IMR-90 (cell line): ENCODE measurements at places on chromosomes 4 and X.

GRCh38 chrX:119009071-119009470 is 34.7 kb downstream of the LONRF3 start:
- DNase-seq, result no peak

DNA sequence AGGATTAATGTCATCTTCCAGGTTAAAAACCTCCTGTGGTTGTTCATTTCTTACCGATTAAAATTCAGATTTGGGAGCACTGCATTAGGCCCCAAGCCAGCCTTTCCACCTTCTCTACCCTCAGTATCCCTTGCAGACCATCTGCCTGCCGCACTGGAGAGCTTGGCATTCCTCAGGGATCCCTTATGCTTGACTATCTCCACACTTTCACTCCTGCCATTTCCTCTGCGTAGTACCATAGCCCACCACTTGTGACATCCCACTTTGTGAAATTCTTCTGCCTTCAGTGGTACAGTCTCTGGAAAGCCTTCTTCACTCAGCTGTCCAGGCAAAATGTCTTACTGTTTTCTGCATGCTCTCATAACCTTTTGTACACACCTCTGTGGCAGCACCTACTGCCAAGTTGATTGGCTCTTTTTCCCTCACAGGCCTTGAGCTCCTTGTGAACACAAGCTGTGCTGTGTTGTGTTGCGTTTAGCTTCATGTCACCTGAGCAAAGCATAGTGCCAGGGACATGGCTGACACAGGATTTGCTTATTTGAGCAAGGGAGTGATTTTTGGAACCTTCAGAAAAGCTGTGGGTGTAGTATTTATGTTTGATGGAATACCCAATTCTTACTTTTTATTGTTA is 156.4 kb downstream of the ARX start:
- no peak for DNase-seq

DNA sequence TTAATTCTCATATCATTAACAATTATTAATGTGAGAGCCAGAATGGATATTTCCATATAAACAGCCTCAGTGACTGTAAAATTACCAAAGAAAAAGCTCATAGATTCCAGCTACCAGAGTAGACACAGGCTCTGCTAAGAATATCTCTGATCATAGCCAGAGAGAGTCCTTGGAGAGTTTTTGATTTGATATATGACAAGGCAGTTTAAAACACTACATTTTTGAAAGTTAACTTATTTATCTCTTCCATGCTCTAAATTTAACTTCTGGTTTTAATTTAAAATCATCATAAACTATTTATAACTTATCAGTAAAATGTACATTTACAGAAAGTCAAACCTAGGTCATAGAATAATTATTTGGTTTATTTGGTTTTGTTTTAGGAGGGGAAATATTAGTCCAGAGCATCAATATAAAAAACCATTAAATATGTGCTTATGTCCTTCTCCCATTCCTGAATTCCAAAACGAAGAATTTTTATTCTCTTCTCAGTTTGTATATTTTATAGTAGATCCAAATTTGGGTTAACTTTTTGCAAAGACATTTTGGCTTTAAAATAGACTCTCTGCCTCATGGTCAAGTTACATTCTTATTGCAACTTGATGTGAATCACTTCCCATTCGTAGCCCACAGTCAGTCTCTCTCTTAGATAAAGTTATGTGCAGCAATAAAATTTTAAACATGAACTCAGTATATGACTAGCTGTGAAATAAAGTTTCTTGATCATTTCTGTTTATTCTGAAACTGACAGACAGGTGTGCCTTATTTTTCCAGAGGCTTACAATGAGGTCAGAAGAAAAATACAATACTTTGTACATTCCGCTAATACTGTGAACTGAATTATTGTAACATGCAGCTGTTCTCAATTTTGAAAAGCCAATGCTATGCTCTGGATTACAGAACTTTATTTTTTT is 267.1 kb downstream of the PAPSS1 start:
- DNase-seq, result no peak

DNA sequence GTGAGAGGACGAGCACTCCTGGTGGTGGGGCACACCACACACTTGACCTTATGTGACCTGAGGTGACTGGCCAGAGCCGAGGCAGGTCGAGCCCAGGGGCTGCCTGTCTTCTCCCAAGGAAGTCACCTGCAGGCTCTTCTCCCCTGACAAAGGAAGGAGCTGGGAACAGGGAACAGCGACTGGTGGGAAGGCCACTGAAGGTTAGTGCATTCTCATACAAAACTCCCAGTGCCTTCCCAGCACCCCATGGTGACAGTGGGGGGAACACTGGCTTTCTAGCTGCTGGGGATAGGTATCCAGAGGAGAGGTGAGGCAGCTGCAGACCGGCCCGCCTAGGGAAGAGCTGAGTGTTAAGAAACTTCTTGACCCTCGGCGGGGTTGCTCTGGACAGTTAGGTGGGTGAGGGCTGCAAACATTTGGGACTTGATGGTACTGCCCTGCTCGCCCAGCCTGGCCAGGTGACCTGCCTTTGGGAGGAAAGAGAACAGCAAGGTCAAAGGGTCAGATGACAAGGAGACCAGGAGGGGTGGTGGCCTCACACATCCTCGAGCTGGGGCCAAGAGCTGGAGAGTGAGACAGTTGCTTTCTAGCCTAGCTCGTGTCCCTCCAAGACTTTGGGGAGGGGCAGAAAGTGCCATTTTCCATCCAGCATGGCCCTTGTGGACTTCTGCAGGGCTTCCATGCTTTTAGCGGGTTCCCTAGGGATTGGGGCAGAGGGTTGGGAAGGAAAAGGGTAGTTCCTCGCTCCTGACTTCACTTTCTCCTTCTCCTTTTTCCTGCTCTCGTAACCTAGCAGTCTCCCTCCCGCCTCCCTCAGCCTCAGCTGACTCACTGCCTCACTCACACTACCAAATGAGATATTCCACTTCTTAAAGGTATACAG is 2.7 kb downstream of the NALF2 start:
- DNase-seq, result no peak
